ENCODE measurements at places on chromosomes 5 and 9.
A peak's percentile ranks its signal among the peaks of the same experiment; 100 is the strongest.

DNA sequence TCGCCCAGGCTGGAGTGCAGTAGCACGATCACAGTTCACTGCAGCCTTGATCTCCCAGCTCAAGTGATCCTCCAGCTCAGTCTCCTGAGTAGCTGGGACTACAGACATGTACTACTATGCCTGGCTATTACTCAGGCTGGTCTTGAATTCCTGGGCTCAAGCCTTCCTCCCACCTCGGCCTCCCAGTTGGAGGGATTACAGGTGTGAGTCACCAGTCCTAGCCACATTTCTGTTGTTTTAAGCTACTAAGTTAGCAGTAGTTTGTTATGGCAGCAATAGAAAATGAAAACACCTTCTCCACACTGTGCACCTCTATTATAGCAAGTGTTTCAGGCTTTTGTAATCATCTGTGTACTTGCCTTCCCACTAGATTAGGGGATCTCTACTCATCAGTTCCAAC, 588.9 kb upstream of the TLE4 start:
- DNase-seq, result peak; percentile 64

- DNase-seq, result no peak
These were observed 10.7 kb upstream of the IL17B start for GRCh38 chr5:149389552-149390495.

- no peak for DNase-seq
These were observed 23.4 kb downstream of the CPLX2 start for GRCh38 chr5:175894793-175895192.

GRCh38 chr5:36089989-36090388, 23.3 kb upstream of the UGT3A2 start:
- DNase-seq, result no peak

DNA sequence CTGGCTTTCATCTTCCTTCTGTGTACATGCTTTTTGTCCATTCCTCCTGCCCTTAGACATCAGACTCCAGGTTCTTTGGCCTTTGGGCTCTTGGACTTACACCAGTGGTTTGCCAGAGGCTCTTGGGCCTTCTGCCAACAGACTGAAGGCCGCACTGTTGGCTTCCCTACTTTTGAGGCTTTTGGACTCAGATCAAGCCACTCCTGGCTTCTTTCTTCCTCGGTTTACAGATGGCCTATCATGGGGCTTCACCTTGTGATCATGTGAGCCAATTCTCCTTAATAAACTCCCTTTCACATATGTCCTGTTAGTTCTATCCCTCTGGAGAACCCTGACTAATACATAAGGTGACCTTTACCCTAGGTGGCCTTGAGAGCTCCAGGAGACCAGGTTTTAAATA, 189.1 kb upstream of the CCNG1 start:
- DNase-seq, result no peak

DNA sequence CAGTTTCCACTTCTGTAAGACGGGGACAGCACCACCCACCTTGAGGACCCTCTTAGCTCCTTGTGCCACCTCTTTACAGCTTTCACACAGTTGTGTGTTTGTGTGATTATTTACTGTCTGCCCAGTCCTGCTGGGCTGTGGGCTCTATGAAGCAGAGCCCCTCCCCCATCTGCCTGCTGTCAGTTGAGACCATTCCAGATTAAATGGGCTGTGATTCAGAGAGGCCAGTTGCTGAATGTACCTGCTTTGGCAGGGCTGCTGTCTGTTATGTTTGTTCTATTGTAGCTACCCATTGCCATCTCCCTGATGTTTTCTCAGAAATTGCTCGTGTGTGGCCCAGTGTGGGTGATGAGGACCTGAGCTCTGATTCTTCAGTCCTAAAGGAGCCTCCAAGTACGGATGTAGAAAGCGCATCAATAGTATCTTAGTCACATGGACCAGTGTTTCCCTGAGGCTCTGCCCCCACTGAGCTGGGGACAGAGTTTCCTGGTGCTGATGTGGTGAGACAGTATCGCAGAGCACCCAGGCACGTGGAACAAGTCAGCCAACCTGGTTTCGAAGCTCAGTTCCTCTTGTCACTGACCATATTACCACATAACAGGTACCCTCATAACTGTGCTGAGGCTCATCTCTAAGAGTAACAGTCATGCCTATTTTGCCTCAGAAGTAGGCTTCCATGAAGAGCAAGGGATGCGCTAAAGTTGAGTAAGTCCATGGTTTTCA, 3.7 kb downstream of the ANGPTL2 start:
- no peak for DNase-seq

- DNase-seq, result no peak
These were observed 133.1 kb downstream of the RORB start for GRCh38 chr9:74630228-74630627.

DNA sequence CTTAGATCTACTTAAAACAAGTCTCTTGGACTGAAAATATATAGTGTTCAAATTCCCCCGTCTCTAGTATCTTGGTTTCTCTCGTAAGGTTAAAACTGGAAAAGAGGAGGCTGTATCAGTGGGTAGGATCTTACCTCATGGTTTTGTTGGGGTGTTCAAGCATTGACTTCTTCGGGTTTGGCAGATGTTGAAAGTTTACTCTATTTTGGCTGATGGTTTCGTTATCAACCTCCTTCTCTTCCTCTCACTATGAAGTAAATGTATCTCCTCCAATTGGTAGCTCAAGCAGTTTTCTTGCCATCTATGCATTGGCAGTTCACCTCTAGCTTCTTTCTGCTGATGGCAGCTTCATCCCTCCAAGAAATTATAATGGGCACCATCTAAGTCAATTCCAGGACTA, 506.5 kb upstream of the GRIN3A start:
- no peak for DNase-seq

DNA sequence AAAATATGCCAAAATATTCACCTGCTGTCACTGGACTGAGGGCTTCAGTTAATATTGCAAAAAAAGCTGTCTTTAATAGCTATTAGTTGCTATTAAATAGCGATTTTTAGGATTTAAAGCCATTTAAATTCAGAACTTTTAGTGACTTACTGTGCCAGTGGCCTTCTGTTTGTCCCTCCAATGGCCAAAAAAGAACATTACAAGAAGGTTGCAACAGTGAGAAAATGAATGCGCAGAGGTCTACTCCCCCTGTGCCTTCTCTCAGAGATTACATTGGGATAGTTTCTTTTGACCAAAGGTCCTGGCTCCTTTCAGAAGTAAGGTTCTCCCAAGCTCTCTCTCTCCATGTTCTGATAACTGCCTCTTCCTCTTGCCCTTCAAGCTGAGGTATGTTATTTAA, 930.3 kb upstream of the ARRDC3 start:
- DNase-seq, result no peak

GRCh38 chr5:18050776-18051175, 416.5 kb downstream of the TAF11L14 start:
- DNase-seq, result no peak

DNA sequence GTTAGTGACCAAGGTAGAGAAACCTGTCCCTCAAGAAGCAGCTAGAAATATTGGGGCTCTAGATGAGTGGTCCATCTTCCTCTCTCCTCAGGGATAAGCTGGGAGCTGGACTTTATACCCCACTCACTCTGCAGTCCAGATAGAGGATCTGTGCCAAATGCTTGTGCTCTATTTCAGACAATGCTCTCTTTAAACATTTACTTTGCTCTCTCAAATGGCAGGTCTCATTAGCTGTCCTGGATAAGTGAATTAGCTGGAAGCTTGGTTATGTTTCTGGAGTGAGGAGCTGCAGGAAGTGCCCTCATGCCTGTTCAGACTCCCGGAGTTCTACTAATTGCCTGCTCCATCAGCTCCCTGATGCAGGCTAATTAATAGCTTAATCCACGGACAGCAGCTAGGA, 151.1 kb upstream of the CCDC152 start:
- no peak for DNase-seq

- DNase-seq, result no peak
These were observed 3.2 kb downstream of the ADAMTSL1 start for GRCh38 chr9:18477121-18477660.

Data from non-pigmented ciliary epithelial cell (primary cell).